ENCODE measurements at places on chromosomes 3 and 15. TPM values are rescaled to one million over a fixed set of nuclear protein-coding genes. Genes with fewer than 3 reads are reported as not detected.

- H3K27ac ChIP-seq: no peak overlapping the region
- H3K27me3 ChIP-seq: no peaks in the 10 kb centered on the region
- H3K4me1 ChIP-seq: peaks cover 4% of the 10 kb centered on the region
- no peak overlapping the region for H3K4me3 ChIP-seq
- H3K36me3 ChIP-seq: no peaks in the 10 kb centered on the region
These were observed 61.4 kb downstream of the FRMD4B start for GRCh38 chr3:69324362-69325025.

- peak overlapping the region; percentile 94 for H3K27ac ChIP-seq
- H3K4me3 ChIP-seq: no peak overlapping the region
- peaks cover 51% of the 10 kb centered on the region for H3K4me1 ChIP-seq
- H3K36me3 ChIP-seq: no peaks in the 10 kb centered on the region
- H3K27me3 ChIP-seq: no peaks in the 10 kb centered on the region
These were observed 17.2 kb upstream of the B4GALT4 start for GRCh38 chr3:119257654-119258410.

DNA sequence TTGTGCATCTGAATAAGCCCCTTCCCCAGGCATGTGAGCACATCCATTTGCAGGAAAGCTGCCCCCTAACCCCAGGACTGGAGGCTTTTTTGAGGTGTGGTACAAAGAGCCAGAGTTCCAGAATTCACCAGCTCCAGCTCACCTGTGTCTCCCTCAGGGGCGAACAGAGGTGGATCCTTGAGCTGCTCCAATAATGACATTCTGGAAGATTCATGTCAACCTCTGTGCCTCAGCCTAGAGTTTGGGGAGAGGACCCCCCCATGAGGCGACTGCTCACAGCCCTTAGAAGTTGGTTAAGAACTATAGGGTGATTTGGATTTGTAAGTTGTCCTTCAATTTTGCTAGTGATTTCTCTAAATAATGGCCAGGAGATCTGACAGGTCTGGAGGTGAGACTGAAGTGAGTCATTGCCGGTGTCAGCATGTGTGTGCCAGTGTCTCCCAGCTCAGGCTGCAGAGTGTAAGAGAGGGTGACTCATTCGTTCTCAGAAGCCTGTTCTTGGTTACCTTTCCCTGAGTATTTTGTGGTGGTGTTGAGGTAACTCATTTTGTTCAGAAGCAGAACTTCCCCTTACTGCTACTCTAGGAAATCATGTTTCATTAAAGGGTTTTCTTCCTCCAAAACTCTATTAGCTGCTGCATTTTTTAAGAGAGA lies 136.9 kb upstream of the TOPAZ1 start:
- 0 out of 2 replicates have a peak, but pooled peaks cover 8% of the 10 kb centered on the region for H3K4me1 ChIP-seq
- H3K36me3 ChIP-seq: no peaks in the 10 kb centered on the region
- H3K4me3 ChIP-seq: no peak overlapping the region
- H3K27ac ChIP-seq: no peak overlapping the region

GRCh38 chr3:24662449-24663345 lies 168.0 kb upstream of the THRB start:
- H3K36me3 ChIP-seq: no peaks in the 10 kb centered on the region
- H3K4me1 ChIP-seq: no peaks in the 10 kb centered on the region
- H3K4me3 ChIP-seq: no peak overlapping the region
- no peak overlapping the region for H3K27ac ChIP-seq
- no peaks in the 10 kb centered on the region for H3K27me3 ChIP-seq
- no peak for DNase-seq

GRCh38 chr15:96346409-96346970 lies 16.0 kb downstream of the NR2F2 start:
- peak overlapping the region; percentile 53 for H3K4me3 ChIP-seq
- peaks cover 91% of the 10 kb centered on the region for H3K4me1 ChIP-seq
- no peaks in the 10 kb centered on the region for H3K36me3 ChIP-seq
- DNase-seq: no peak

- DNase-seq: peak; percentile 94
- no peaks in the 10 kb centered on the region for H3K4me1 ChIP-seq
- no peak within 1 kb of the TSS for H3K27ac ChIP-seq
- H3K27me3 ChIP-seq: peaks cover 52% of the 10 kb centered on the region
These were observed at the start of gene CPNE4 for GRCh38 chr3:132034486-132035464. Gene CPNE4 (minus strand): TSS chr3:132035014.

DNA sequence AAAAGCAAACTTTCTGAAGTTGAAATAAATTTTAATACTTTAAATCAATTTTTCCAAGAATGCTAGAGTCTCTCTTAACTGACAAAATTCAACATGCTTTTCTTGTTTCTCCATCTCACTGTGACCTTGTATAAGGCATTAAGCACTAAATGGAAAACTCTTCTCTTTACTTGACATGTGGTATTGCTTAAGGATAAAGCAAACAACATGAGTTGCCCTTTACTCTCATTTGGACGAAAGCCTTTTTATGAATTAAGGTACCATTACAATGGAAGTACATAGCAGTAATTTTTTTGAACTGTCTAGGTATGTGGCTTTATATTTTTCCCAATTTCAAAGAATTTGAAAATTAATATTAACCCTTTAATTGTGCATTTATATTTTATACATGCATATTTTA lies 1.4 kb downstream of the STRIT1 start:
- H3K36me3 ChIP-seq: peaks cover 10% of the 10 kb centered on the region
- H3K27me3 ChIP-seq: no peaks in the 10 kb centered on the region
- H3K27ac ChIP-seq: no peak overlapping the region
- peaks cover 8% of the 10 kb centered on the region for H3K4me1 ChIP-seq
- no peak overlapping the region for H3K4me3 ChIP-seq
- DNase-seq: no peak

GRCh38 chr3:141486496-141486745 lies 406 bp upstream of the RASA2 start:
- H3K36me3 ChIP-seq: no peaks in the 10 kb centered on the region
- peak overlapping the region; percentile 80 for H3K27ac ChIP-seq
- DNase-seq: no peak

DNA sequence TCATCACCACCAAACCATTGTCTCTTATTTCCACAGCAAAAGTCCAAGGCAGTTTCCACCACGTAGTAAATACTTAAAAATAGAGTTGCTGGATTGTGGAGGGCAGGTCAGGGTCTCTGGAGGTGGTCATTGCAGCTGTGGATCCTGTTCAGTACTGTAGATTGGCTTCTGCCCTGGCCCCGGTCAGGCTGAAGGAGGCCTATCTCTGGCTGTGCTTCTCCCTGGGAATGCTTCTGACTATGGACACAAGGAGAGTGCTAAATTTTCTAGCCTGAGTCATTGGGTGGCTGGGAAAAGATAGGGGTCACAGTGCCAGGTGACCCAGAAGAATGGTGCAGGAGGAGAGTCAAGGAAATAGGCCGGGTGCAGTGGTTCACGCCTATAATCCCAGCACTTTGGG lies 26.3 kb upstream of the GMPPB start:
- no peaks in the 10 kb centered on the region for H3K27me3 ChIP-seq
- H3K27ac ChIP-seq: no peak overlapping the region
- DNase-seq: no peak
- no peak overlapping the region for H3K4me3 ChIP-seq

GRCh38 chr15:38470816-38471215 lies 16.9 kb downstream of the FAM98B start:
- H3K4me1 ChIP-seq: no peaks in the 10 kb centered on the region
- H3K4me3 ChIP-seq: no peak overlapping the region
- H3K36me3 ChIP-seq: no peaks in the 10 kb centered on the region
- H3K27me3 ChIP-seq: no peaks in the 10 kb centered on the region

DNA sequence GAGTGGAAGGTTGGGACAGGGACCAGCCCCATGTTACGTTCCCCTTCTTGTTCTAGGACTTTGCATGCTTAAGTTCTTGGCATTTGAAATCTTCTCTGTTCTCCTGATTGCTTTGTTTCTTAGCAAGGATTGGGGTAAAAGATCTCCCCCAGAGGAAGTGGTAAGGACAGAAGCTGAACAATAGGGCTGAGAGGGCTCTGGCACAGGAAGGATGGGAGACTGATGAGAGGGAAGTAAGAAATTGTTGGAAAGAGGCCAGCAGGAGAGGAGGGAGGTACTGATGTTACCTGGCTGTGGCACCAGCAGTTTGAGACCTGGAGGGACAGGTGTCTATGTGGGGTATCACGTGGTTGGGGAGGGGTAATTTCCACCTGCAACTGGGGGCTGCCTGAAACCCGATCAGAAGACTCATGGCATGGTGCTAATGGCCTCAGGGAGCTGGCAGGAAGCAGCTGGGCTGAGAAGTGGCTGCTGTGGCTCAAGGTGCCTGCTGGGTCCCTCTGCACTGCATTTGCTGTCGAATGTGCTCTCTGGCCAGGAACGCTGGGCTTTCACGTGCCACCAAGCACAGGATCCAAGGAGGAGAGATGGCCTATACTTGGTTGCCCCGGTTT lies 108.4 kb downstream of the LSM3 start:
- peaks cover 50% of the 10 kb centered on the region for H3K4me1 ChIP-seq
- no peaks in the 10 kb centered on the region for H3K36me3 ChIP-seq
- no peaks in the 10 kb centered on the region for H3K27me3 ChIP-seq
- no peak for DNase-seq
- H3K27ac ChIP-seq: no peak overlapping the region

- H3K36me3 ChIP-seq: no peaks in the 10 kb centered on the region
- peaks cover 13% of the 10 kb centered on the region for H3K4me1 ChIP-seq
- H3K4me3 ChIP-seq: no peak overlapping the region
- DNase-seq: no peak
- no peak overlapping the region for H3K27ac ChIP-seq
These were observed 309.0 kb upstream of the MDFIC2 start for GRCh38 chr3:70621451-70621850.

DNA sequence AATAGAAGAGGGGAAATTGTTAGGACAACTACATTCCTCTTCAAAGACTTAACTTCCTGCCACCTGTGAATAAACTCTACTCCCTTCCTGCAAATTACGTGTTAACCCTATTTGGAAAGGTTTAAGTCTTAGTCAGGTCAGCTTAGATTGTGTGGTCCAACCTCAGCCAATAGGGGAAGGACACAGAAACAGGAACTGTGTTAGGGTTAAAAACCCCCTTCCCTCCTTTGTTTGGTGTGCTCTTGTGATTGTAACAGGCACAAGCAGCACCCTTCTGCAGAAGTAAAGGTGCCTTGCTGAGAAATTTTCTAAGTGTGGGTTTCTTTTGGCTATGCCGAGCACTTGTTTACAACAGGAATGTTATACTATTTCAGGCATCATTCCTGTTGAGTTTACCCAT lies 45.0 kb upstream of the FSTL1 start:
- H3K4me3 ChIP-seq: no peak overlapping the region
- no peaks in the 10 kb centered on the region for H3K36me3 ChIP-seq
- no peaks in the 10 kb centered on the region for H3K27me3 ChIP-seq
- no peak for DNase-seq
- H3K4me1 ChIP-seq: peaks cover 26% of the 10 kb centered on the region
- H3K27ac ChIP-seq: no peak overlapping the region

DNA sequence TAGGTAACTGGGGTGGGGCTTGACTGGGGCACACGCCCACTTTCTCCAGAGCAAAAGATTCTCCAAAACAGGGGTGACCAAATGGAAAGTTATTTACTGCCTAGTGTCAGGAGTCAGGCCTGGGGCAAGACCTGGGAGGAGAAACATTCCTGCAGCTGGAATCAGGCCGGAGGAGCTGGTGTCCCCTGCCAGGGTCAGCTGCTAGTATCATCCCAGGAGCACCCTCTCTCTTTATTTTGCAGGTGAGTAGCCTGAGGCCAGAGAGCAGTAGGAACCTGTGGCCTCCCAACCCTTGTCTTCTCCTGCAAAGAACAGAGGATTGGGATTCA lies 32.9 kb downstream of the DNAJB8 start:
- no peaks in the 10 kb centered on the region for H3K36me3 ChIP-seq
- no peak overlapping the region for H3K4me3 ChIP-seq
- H3K27ac ChIP-seq: no peak overlapping the region
- peak; percentile 63 for DNase-seq

GRCh38 chr3:97882975-97883598 lies 61.3 kb downstream of the CRYBG3 start:
- H3K36me3 ChIP-seq: 0 out of 2 replicates have a peak, but pooled peaks cover 5% of the 10 kb centered on the region
- H3K27ac ChIP-seq: no peak overlapping the region
- H3K4me3 ChIP-seq: no peak overlapping the region
- H3K4me1 ChIP-seq: no peaks in the 10 kb centered on the region
- H3K27me3 ChIP-seq: no peaks in the 10 kb centered on the region
- DNase-seq: no peak

DNA sequence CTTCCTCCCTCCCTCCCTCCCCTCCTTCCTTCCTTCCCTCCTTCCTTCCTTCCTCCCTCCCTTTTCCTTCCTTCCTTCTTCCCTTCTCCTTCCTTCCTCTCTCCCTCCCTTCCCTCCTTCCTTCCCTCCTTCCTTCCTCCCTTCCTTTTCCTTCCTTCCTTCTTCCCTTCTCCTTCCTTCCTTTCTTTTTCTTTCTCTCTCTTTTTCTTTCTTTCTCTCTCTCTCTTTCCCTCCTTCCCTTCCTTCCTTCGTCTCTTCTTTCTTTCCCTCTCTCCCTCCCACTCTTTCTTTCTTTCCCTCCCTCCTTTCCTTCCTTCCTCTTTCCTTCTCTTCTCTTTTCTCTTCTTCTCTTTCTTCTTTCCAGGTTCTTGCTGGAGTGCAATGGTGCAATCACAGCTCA lies 1.9 kb upstream of the ZNF662 start:
- no peak for DNase-seq
- no peaks in the 10 kb centered on the region for H3K36me3 ChIP-seq
- no peaks in the 10 kb centered on the region for H3K27me3 ChIP-seq
- H3K4me3 ChIP-seq: no peak overlapping the region
- no peaks in the 10 kb centered on the region for H3K4me1 ChIP-seq
- H3K27ac ChIP-seq: no peak overlapping the region

GRCh38 chr3:169811631-169812331 lies 889 bp upstream of the LRRIQ4 start:
- peaks cover 20% of the 10 kb centered on the region for H3K4me1 ChIP-seq
- DNase-seq: peak; percentile 6
- H3K27me3 ChIP-seq: peaks cover 12% of the 10 kb centered on the region
- H3K27ac ChIP-seq: no peak overlapping the region
- no peaks in the 10 kb centered on the region for H3K36me3 ChIP-seq
- H3K4me3 ChIP-seq: peak overlapping the region; percentile 81

DNA sequence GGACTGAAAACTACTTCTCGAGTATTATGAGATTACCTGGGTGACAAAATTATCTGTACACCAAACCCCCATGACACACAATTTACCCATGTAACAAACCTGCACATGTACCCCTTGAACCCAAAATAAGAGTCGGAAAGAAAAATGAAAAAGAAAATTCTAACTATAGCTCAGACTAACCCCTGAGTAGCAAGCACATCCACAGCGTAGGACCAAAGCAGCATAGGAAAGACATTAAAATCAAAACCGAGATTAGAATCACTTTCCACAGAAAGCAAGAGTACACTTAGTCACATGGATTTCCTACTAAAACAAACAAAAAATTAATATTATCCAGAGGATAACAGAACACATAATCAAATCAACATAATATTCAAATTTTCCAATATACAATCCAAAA lies 6.3 kb upstream of the PIK3CA start:
- H3K27me3 ChIP-seq: no peaks in the 10 kb centered on the region
- no peak overlapping the region for H3K27ac ChIP-seq
- H3K36me3 ChIP-seq: no peaks in the 10 kb centered on the region

Gene ABI3BP
- total RNA-seq: 0.39 TPM

Gene SQOR
- not detected for total RNA-seq

Gene SCG5
- total RNA-seq: 48.1 TPM

Gene ZNF385D
- 2.4 TPM for total RNA-seq

Gene ATP10A
- total RNA-seq: 0.97 TPM

Gene SAMD7
- not detected for total RNA-seq

Gene CX3CR1
- 0.24 TPM for total RNA-seq

Gene SKOR1
- total RNA-seq: 0.17 TPM

Gene ZNF80
- total RNA-seq: not detected

Gene VIPR1
- total RNA-seq: 13.9 TPM

Gene HRG
- total RNA-seq: not detected

Gene PLSCR5
- total RNA-seq: not detected

Gene PCBP4
- 37.6 TPM for total RNA-seq

Data from GM23338 (cell line).